ENCODE measurements at places on chromosomes 2 and 18. TPM values are rescaled to one million over a fixed set of nuclear protein-coding genes. Genes with fewer than 3 reads are reported as not detected.

Gene KIF1A
- total RNA-seq: not detected

DNA sequence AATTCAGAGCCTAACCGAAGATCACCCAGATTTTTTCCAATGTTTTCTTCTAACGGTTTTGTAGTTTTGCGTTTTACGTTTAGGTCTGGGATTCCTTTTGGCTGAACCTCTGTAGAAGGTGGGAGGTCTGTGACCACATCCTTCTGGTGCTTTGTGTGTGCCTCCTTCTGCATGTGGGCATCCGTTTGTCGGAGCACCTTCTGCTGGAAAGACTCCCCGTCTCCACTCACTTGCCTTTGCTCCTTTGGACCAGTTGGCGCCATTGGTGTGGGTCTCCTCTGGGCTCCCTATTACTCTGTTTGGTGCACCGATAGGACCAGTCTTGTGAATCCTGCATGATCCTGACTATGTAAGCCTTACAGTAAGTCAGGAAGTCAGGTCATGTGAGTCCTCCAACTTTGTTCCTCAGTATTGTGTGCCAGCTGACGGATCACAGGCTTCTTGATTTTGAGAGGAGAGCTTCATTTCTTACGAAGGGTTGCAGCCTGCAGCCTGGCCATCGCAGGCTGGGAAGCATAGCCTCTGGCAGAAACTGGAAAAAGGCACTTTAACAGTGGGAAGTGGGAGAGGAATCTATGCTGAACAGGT is 13.6 kb downstream of the AQP12A start:
- no peak for DNase-seq

GRCh38 chr2:37858400-37858711 is 66.7 kb upstream of the RMDN2 start:
- no peak for DNase-seq

DNA sequence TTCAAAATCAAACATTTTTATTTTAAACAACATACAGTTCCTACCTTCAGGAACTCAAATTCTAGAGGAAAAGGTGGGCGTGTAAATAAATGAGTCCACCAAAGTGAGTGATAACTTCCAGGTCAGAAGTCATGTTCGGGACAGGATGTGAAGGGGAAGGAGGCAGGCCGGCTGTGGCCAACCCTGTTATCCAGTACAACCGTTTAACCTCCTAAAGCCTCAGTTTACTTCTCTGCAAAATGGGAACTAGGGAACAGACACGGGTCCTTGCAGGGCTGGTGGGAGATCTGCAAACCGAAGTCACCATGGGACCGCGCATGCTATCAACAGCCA is 373 bp downstream of the EIPR1 start:
- no peak for DNase-seq

GRCh38 chr18:5520464-5520863 is 23.3 kb downstream of the EPB41L3 start:
- no peak for DNase-seq

GRCh38 chr2:16189029-16189835 is 248.9 kb downstream of the MYCN start:
- DNase-seq: no peak

- DNase-seq: no peak
These were observed 490.9 kb downstream of the RNF144A start for GRCh38 chr2:7407906-7408680.

DNA sequence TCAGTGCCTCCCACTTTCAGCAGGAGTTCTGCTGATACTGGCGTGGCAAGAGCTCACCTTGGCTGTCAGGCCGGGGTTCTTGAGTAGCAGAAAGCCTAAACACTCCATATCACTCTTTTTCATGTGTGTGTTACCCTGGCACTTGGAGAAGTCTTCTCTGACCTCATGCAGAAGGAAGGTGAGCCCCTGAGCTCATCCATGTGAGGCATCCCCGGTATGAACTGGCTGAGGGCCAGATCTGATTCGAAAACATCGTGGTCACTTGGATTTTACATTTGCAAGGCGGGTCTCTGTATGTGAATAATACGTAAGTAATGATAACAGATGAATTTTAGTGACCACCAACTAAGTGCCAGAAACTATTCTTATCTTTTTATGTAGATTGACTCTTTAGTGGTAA is 93.6 kb downstream of the RAPGEF4 start:
- no peak for DNase-seq

DNA sequence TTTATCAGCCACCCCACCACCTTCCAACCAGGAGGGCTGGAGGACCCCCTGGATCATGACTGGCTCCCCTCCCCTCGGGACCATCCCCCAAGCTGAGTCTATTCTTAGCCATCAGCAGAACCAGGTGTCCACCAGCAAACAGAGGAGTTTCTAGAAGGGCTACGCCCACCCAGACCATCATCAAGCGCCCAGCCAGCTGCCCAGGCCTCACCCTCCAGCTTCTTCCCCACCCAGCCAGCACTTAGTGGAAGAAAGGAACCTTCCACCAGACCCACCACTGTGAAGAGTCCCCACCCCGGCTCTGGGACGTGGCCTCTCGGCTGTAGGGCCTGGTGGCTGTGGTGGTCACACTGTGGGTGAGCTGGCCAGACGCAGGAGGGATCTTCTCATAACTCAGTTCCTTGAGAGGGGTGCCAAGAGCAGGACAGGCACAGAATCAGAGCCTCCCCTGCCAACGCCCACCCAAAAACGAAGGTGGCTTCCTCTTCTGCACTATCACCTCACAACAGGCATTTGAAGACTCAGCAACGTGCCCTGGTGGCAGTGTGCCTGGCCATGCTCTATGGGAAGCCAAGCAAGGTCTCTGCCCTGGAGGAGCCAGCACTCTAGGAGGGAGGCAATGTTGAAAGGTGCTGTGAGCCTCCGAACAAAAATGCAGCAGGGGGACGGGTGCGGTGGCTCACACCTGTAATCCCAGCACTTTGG is 19.0 kb downstream of the BIN1 start:
- DNase-seq: no peak

DNA sequence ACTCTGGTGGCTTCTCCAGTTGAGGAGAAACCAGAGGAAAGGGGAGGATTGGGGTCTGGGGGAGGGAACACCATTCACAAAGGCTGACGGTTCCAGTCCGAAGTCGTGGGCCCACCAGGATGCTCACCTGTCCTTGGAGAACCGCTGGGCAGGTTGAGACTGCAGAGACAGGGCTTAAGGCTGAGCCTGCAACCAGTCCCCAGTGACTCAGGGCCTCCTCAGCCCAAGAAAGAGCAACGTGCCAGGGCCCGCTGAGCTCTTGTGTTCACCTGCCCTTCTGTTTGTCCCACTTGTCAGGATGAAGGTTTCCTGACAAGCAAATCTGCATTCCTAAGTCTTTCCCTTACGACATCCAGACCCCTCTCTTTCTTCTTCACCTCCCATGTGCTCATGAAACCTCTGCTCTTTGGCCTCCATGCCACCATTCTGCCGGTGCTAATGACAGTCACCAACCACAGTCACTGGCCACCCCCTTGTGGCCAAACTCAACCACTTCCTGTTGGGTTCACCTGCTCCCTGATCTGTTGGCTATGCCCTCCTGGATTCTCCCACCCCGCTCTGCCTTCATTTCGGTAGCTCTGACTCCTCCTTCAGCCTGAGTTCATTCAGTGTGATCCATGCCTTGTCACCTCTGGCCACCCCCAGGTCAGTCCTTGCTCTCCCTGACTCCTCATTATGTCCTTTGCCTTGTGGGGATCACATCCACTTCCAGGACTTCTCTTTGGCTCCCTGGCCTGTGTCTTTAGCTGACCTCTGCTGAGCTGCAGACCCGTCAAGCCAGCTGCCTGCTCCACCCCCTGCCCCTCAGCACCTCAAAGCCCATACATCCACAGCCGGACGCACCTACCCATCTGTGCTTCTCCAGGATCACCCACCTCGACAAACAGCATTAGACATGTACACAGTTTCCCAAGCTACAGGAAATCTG is 17.6 kb downstream of the EMX1 start:
- DNase-seq: no peak

- peak; percentile 96 for DNase-seq
These were observed 68.7 kb downstream of the MTHFD2 start for GRCh38 chr2:74267068-74267467.

GRCh38 chr18:2207294-2207693 is 364.0 kb downstream of the METTL4 start:
- no peak for DNase-seq

DNA sequence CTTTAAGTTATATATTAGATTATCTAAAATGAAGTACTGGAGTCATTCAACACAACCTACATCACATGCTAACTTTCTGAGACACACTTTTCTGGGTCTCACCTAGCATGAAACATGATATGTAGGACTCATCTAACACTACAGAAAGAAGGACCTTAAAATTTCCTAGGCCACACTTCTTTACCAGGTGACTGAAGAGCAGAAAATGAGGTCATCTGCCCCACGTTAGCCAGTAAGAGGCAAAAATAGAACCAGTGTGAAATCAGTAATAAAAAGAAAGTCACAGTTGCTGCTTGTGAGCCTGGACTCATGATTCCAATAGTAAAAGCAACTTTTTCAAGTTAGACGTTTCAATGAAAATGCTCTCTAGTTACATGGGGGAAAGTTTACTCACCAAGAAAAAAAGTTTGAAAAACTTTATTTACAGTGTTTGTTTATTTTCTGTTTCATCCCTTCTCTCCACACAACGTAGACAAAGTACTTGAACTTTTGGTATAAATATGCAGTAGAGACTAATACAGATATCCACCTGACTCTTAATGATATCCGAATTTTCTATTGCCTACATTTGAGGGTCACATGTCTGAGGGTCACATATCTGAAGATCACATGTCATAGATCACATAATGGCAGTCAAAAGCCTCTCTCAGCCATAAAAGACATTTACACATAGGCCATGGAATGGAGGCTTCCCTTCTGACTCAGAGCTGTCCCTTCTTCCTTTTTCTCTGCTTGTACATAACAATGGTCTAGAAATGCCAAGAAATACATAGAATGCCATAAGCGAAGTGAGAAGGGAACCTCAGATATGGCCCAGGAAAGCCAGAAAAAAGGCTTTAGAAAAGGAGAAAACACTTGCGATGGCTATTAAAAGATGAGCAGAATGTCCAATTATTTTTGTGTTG is 362.9 kb downstream of the ZEB2 start:
- no peak for DNase-seq

DNA sequence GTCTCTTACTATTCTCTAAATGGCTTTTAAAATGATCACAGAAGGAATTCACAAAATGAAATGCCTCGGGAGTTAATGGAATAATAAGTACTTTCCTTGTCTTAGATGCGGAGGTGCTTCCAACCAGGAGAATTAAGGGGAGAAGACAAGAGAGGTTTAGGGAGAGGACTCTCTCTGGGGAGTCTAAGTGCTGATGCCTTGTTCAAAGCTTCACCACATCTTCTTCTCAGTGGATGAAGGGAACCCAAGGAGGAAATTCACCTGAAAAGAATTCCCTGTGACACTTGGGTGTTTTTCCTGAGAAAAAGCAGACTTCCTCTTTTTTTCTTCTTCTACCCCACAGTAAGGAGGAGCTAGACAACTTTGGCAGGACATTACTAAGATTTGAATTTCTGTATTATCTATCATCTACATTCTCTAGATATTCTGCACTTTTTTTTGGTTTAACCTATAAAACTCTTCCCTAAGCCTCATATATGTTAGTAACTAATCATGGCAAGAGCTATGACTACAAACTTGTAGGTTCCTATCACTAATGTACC is 70.1 kb upstream of the GRB14 start:
- no peak for DNase-seq

GRCh38 chr2:28678175-28678855 is 73.3 kb upstream of the PPP1CB start:
- no peak for DNase-seq
